ENCODE measurements at places on chromosomes 3 and 15. TPM values are rescaled to one million over a fixed set of nuclear protein-coding genes. Genes with fewer than 3 reads are reported as not detected.
A peak's percentile ranks its signal among the peaks of the same experiment; 100 is the strongest.

Gene CHMP2B
- 33.5 TPM for total RNA-seq

Gene KCNMB3
- 0.92 TPM for total RNA-seq

Gene TYRO3
- 5.6 TPM for total RNA-seq

DNA sequence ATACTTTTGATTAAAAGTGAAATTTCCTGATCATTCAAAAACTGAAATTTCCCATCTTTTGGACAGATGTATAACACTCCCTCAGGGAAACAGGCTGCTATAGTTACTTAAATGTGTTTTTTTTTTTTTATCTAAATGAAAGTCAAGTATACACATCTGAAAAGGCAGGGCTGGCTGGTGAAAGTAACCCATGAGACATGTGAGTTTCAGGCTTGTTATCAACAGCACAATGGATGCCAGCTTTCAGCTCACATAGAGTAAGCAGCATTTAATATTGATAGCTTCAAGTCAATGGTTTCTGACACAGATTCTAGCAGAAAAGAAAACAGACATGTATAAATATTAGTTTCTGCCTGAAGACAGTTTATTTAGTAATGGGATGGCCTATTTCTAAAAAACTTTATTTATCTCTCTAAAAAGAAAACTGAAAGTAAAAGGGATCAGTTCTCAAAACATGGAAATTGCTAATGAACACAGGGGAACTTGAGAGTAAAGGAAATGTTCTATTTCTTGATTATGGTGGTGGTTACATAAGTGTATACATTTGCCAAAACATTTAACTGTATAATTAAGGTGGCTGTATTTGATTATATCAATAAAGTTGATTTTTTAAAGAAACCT is 89.7 kb upstream of the CMC1 start:
- no peak for DNase-seq

DNA sequence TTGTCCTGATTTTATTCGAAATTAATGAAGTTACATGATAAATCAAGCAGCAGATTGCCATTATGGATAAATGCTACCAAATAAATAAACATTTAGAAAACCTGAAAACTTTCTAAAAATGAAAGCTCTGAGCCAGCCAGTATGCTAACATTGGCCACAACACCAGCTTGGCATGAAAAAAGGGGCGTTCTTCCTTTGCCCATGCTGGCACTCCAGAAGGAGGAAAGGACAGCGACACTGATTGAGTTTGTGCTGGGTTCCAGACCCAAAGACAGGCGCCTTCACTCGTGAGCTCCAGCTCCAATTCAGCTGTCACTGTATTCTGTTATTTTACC is 5.1 kb downstream of the STIMATE start:
- no peak for DNase-seq

- no peak for DNase-seq
Measured at GRCh38 chr3:171090321-171090720, 63.8 kb upstream of the SLC2A2 start.

Gene ZNF80
- total RNA-seq, result not detected

- DNase-seq, result no peak
Measured at GRCh38 chr15:94509259-94509658, 277.9 kb downstream of the MCTP2 start.

GRCh38 chr3:54870423-54870822 is 57.4 kb downstream of the LRTM1 start:
- no peak for DNase-seq

- no peak for DNase-seq
Measured at GRCh38 chr15:38041576-38041975, 107.1 kb downstream of the TMCO5A start.

Gene PPP4R2
- 52.8 TPM for total RNA-seq

Gene DTWD1
- 22.1 TPM for total RNA-seq

DNA sequence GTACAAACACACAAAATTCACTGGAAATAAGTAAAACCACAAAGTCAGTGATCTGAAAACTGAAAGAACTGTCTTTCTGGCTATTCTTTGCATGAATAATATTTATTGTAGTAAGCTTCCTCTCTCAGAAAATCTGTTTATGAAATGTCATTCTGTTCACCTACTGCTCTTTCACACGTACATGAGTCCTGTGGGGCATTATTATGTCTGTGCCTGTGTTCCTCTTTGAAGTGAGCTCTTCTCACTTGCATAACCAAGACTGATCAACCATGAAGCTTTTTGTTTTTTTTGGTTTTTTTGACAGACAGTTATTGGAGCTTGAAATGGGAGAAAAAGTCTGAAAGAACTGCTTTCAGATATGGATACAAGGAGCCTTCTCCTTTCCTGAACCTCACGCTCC is 195.8 kb downstream of the PLCH1 start:
- no peak for DNase-seq

GRCh38 chr15:73570355-73571032 is 62.7 kb downstream of the NPTN start:
- no peak for DNase-seq

Gene ARNT2
- 4.9 TPM for total RNA-seq

DNA sequence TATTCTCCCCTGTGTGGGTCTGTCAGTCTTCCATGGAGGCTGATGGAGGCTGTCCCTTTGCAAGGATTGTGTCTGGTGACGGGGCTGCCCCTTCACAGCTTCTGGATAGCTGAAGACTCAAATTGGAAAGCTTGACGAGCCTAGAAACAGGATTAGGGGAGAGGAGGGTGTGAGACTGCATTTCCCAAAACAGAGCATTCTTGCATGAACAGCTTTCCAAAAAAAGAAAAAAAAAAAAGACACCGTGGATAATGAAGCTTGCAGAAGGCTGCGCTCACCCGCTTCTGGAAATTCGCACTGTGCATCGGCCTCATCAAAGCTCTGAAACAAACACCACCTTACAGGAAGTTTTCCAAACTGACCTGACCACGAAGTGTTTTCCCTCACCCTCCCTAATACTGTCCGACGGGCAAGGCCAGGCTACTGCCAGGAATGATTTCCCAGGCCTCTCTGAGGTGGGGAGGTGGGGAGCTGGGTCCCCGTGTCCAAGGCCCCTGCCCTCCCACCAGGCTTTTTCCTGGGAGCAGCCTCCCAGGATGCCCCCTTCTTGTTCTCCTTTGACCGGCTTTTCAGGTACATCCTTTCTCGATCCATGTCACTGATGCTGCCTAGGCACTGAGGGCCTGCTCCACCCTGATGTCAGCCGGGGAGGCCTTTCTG is 24.9 kb upstream of the MUC4 start:
- no peak for DNase-seq

Gene ECE2
- not detected for total RNA-seq

GRCh38 chr3:143239031-143239430 is 119.5 kb downstream of the CHST2 start:
- DNase-seq, result no peak

- DNase-seq, result no peak
Measured at GRCh38 chr3:179063945-179064560, 7.6 kb downstream of the ZMAT3 start.

GRCh38 chr15:40949756-40950207 is 3.5 kb upstream of the CHAC1 start:
- DNase-seq, result no peak

GRCh38 chr3:156311431-156311830 is 191.1 kb downstream of the KCNAB1 start:
- no peak for DNase-seq

- no peak for DNase-seq
Measured at GRCh38 chr15:55526559-55527036, 18.6 kb upstream of the DNAAF4 start.

Gene ATP11B
- total RNA-seq, result 33.0 TPM

GRCh38 chr3:171284308-171285075 is 175.7 kb downstream of the TNIK start:
- no peak for DNase-seq

GRCh38 chr15:73965758-73966113 is 26.4 kb downstream of the STOML1 start:
- DNase-seq, result no peak

GRCh38 chr15:20340931-20341661 is 200.5 kb downstream of the GOLGA6L6 start:
- peak; percentile 93 for DNase-seq

- no peak for DNase-seq
Measured at GRCh38 chr3:71052716-71053115, 530.8 kb downstream of the FOXP1 start.

Gene BBS4
- 17.9 TPM for total RNA-seq

GRCh38 chr3:69110941-69111546 is 11.4 kb downstream of the LMOD3 start:
- no peak for DNase-seq

Gene FGF7
- total RNA-seq, result 44.6 TPM

DNA sequence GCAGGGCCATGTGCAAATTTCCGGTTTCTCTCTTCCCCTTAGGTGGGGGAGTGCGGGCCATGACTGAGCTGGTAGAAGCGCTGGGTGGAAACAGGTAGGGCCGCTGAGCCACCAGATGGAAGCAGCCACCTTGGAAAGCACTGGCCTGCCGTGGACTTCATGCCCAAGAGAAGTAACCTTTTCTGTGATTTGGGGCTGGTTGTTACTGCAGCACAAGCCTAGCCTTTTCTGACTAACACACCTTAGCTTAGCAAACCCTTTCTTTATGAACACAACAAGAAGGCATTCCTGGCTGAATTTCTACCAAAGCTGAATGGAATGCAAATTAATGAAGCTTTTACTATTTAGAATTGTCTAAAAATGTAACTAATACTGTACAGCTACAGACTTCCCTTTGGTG is 149.6 kb upstream of the UBE2E1 start:
- no peak for DNase-seq

GRCh38 chr3:64859625-64860535 is 172.1 kb upstream of the ADAMTS9 start:
- DNase-seq, result no peak

Gene GHSR
- total RNA-seq, result not detected

DNA sequence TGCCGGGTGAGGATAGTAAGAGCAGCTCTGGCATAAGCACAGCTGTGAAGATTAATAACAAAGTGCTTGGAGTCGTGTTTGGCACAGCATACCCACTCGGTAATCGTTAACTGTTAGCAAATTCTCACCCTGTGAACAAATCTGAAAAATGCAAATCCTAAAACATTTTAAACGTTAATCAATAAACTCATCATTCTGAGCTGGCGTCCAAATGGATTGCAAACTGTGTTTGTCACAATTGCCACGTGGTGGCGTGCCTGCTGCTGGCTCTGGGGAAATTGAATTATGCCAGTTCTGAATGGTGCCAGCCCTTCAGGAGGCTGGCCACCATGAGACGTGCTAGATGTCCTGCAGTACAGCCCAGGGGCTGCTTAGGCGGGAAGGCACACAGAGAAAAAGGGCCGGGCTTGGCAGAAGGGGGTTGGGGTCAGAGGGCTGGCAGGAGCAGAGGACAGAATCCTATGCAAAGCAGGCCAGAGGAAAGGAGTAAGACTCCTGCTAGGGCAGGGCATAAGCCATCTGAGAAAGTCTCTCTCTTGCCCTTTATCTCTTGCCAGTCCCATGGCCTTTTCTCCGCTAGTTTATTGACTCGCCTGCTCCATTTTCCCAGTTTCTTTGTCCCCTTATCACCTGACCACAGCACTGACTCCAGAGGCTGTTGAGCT is 22.1 kb upstream of the POLG start:
- DNase-seq, result no peak

DNA sequence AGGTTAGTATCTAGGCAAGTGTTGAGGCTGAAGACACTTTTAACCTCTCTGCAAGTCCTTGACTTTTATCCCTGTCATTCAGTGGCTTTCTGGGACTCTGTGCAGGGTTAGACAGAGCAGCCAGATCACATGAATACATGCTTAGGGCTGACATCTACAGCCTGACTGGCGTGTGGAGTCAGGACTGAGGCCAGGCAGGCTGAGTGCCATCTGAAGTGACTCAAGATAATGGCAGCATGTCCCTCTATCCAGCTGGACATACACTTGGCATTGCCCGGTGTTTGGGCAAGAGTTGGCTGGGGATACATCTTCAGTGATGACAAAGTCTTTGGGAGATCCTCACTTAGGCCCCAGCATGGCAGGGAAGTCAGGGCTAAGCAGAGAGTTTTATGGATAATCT is 22.4 kb downstream of the DUOX2 start:
- DNase-seq, result no peak

- DNase-seq, result no peak
Measured at GRCh38 chr15:71272932-71273331, 157.7 kb downstream of the THSD4 start.

GRCh38 chr3:119194237-119195150 is 21.1 kb downstream of the UPK1B start:
- no peak for DNase-seq

Gene PGBD4
- total RNA-seq, result 1.8 TPM

- DNase-seq, result no peak
Measured at GRCh38 chr3:11672363-11672762, 28.6 kb upstream of the VGLL4 start.

DNA sequence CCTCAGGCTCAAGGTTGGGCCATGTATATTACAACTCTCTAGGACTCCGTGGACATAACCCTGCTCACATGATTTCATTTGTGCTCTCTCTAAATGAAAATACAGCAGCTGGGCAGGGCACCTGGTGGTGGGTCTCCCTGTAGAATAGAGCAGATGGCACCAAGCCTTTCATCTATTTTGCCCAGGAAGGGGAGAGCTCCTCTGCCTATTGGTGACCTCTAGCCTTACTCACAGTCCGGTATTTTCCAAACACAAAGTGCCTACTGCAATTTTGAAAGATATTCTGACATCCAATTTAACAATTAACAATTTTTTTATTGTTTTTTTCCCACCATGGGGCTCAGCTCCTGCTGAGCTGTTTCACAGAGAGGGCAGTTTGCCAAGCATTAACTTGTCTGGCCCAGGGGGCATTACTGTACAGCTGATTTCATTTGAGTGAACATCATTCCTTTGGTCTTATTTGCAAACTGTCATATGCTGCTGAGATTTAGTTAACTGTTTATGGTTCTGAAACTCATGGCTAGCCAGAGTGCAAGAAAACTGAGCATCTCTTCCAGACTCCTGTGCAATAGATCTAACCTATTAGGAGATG is 474.0 kb downstream of the EPHB1 start:
- DNase-seq, result no peak

DNA sequence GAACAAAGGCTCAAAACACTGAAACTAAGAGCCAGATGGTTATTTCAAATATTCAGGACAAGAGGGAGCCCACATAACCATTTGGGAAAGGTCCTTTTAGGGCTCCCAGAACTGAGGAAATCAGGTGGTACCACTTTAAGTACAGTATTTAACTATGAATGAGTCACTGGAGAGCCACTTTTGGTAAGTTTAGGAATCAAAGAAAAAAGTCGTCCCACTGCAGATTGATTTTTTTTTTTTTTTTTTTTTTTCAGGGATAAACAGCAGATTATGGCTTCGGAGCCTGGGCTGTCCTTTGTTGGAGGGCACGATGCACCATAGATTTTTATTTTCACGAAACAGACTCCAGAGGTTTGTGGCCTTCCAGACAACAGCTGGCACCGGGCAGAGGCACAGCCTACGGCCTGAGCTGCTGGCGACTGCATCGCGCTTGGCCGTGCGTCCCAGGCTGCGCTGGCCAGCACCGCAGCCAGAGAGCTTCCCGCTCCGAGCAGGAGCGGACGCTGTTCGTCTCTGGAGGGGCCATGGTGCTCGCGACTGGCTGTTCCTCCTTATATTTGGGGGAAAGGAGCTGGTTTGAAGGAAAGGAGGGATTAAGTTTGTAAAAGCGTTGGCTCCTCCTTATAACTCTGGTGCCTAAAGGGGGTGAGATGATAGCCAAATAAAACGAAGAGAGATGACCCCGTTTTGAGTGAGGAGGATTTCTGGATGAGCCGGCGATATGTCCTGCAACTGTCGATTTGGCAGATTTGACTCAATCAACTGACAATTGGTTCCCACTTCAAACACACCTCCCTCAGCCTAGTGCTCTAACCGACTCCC is 152.9 kb upstream of the GOLIM4 start:
- peak; percentile 63 for DNase-seq

Data from Right ventricle myocardium inferior (tissue), 1 donor.